ENCODE measurements at places on chromosomes 4 and X.

GRCh38 chr4:3781997-3782930, 16.1 kb downstream of the ADRA2C start:
- DNase-seq: no peak

DNA sequence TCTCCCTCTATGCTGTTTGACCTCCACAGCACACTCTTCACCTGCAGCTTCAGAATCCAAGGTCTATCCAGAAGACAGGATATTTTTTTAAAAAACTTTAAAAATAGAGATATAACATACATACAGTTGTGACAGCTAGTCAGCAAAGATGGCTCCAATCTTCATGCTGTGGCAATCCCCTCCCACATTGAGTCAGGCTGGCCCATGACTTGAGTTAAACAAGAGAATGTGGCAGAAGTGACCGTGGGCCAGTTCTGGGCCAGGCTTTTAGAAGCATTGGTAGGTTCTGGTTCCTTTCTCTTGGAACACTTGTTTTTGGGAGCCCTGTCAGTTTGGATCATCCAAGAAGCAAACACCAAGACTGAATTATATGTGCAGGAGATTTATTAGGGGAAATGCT, 36.1 kb upstream of the REPS2 start:
- no peak for DNase-seq

DNA sequence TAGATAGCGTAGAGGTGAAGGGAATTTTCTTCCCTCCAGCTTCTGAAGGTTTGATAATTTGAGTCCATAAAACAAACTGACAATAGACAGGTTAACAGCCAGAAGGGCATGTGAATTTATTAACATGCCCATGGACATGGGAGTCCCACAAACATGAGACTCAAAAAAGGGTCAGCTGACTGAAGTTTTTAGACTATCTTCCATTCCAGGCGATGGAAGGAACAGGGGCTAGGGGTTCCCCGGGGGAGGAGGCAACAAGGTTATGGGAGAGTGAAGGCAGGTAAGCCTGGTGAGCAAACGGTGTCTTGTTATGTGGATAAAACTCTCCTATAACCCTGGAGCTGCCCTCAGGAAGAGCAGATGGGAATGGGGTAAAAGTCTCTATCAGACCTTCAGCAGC, 81.5 kb upstream of the SORBS2 start:
- DNase-seq: no peak

GRCh38 chr4:102400898-102401297, 55.6 kb upstream of the SLC39A8 start:
- DNase-seq: no peak

- no peak for DNase-seq
Observed at GRCh38 chr4:169098054-169098497, 88.0 kb upstream of the CBR4 start.

GRCh38 chrX:41085512-41085877, 250 bp downstream of the USP9X start:
- peak; percentile 79 for DNase-seq
